ENCODE measurements at places on chromosomes 3 and 15.
A peak's percentile ranks its signal among the peaks of the same experiment; 100 is the strongest.

GRCh38 chr15:72231066-72231832 is at the start of gene PKM:
PKM (minus strand) TSS chr15:72231190; CDS start chr15:72219097, 12,093 bp downstream.
- DNase-seq = peak; percentile 96

GRCh38 chr3:191235331-191236314 is 36.6 kb downstream of the OSTN start:
- DNase-seq = no peak

DNA sequence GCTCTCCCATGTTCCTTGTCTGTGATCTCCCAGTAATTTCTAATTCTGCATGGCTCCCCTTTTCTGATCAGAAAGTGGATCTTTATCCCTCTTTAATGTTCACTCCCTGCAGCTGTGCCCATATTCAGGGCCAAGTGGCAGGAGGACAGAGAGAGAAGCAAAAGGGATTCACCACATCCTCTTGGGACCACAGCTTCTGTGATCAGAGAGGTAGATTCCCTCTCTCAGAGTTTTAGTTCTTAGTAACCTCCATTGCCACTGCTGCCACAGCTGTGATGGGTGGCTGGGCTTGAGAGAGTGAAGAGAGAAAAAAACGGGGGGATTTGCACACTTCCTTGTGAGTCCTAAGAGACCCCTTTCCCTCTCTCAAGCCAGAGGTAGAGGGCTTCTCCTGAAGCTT is 49.2 kb downstream of the GLCE start:
- no peak for DNase-seq

- no peak for DNase-seq
Measured at GRCh38 chr3:183911087-183911486, 26.4 kb upstream of the PARL start.

DNA sequence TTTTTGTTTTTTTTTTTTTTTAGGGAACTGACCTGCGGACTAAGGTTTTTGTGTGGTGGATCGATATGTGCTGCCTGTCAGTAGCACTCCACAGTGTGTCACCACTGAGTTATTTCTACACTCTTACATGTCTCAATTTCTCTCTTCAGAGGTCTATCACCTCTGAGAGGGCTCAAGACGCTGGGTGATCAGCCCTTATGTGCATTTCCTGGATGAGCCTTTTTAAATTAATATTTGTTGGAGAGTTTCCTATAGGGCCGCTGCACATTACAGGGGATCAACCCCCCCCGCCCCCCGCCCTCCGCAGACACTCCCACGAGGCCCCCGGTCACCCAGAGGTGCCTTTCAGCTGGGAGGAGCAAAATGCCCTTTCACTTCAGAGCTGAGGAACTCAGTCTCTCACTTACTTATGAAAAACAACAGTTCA is 34.5 kb upstream of the AP4E1 start:
- DNase-seq = no peak

DNA sequence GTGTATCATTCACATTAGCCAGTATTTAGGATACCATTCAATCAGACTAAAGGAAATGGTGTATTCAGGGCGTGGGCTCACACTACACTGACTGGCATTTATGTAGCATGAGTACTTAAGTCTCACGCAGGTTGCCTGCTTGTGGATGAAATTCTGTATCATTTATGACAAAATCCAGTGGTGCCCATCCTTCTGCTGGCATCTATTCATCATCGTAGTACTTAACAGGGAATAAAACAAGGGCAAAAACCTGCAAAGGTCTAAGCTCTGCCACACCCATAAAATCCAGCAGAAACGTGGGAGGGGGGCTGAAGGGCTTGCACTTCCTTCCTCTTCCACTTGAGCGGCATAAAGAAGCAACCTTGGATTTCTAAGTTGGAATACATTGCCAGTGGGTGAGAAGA is 2.7 kb downstream of the GAP43 start:
- DNase-seq = no peak

- no peak for DNase-seq
Measured at GRCh38 chr15:62975515-62975914, 67.0 kb upstream of the TPM1 start.

DNA sequence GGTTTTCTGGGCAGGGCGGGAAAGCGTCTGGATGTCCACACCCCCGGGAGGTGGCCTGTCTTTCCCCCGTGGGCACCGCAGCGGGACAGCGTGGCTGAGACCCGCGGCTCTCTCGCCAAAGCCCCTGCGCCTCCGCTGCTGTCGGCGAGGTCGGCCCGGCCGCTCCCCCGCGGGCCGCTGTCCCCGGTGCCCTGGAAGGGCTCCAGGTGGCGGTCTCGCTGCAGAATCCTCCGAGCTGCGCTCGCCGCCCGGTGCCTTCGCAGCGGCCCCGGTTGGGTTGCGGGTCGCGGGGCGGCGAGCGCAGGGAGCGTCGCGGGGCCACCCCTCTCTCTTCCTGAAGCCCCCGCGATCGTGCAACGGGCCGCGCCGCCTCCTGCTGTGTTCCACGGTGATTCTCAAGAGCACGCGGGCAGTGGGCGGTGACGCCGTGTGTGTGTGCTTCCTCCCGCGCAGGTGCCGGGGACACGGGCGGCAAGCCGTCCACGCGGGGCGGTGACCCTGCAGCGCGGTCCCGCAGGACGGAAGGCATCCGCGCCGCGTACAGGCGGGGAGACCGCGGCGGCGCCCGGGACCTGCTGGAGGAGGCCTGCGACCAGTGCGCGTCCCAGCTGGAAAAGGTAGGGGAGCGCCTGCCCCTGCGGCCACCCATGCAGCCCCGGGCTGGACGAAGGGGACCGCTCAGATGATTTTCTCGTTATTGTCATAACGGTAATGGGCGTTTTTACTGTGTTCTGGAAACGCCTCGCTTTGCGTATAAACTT is 54.4 kb downstream of the LRRK1 start:
- DNase-seq = no peak

DNA sequence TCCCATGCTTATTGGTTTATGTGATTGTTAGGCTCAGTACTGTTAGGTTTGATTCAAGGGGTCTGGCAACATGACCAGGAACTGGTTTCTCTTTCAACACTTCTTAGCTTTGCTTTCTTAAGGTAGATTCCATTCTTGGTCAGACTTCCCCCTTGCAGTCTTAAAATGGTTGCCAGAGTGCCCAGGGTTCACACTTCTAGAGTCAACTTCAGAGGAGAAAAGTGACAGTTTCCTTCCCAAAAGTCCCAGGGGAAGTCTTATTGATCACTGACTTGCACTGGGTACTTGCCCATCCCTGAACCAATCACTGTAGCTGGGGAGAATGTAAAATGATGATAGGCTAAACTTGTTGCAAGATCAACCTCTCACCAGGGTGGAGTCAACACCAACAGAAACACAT is 14.1 kb downstream of the MGLL start:
- DNase-seq = no peak

DNA sequence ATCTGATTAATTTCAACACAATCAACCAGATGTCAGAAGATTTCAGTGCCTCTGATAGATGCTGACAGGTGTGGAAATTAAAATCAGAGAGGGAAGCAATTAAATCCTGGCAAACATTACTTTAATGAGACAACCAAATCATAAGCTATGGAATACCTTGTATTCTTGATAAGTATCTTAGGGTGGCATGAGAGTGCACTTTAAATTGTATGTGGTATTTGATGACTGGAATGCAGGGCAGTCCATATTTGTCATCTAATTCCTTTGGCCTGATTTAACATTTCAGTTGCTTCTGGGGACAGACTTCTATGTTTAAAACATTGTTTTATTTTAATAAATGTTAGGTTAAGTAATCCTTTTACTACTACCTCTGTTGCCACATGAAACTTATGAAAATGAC is 184.1 kb downstream of the LPP start:
- DNase-seq = no peak

- DNase-seq = no peak
Measured at GRCh38 chr15:74127255-74127953, 3.0 kb upstream of the ISLR2 start.

All from vagina (tissue), 2 donors.